ENCODE measurements at places on chromosomes 1 and 21.

- no peak for DNase-seq
Measured at GRCh38 chr1:19764848-19765247, 34.9 kb downstream of the TMCO4 start.

DNA sequence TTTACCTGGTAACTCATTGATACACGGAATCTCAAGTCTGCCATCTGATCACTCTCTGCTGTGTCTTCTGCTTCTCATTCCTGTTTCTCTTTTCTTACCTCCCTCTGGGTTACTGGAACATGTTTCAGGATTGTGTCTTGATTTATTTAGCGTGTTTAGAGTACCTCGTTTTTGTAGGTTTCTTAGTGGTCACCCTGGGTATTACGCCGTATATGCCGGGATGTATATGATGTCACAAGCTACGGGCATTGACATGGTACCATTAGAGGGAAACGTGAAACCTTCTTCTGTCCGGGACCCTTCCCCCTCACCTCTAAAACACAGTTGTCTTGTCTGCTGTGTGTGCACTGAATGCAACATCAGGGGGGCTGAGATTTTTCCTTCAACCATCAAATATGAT lies 2.8 kb downstream of the ACTRT2 start:
- DNase-seq: no peak

DNA sequence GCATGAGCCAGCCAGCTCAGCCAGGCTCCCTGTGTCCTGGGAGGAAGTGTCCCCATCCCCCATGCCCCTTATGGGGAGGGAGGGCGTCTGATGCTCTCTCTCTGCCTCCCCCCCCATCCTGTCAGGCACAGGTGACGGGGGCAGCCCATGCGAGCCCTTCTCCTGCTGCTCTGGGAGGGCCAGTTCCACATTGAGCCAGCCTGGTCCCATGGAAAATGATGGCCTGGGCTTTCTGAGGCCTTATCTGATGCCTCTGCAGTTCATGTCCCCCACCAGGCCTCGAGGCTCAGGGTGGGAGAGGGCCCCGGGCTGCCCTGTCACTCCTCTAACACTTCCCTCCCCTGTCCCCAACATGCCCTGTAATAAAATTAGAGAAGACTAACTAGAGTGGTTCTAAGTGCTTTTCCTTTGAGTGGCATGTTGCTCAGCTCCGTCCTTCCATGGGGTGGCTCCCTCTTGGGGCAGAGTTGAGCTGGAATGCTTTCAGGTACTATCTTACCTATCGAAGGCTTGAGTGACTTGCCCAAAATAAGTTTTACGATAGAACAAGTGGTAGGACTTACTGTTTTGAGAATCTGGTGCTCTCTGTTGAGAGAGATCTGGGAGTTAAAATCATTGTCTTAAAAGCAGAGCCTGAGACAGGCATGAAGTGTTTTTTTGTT lies 1.8 kb upstream of the MTFR1L start:
- peak; percentile 58 for DNase-seq

DNA sequence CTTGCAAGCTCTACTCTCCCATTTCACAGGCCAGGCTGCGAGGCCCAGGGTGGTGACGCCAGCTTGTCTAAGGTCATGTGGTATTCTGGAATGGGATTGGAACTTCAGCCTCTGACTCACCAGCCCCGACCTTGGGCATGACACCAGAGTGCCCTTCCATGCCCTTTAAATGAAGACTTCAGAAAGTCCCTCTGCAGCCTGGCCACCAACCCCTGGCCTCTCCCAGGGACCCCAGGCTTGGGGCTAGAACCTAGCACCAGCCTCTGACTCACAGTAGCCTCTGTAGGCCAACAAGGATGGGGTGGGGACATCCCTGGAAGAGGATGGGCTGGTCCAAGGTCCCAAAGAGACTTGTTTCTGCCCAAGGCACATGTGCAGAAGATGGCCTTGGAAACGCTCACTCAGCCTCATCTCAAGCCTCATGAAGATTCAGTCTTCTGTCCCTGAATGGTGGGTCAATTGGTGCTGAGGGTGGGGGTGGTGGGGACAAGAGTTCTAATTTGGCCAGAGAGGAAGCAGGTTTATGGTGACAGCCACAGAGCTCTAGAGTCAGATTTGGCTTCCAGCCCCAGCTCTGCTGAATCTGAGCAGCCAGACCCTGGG lies 36.1 kb upstream of the RUNX3 start:
- DNase-seq: no peak

- no peak for DNase-seq
Measured at GRCh38 chr1:154871374-154871773, 1.3 kb upstream of the KCNN3 start.

- DNase-seq: no peak
Measured at GRCh38 chr1:41278076-41278475, 36.0 kb upstream of the SCMH1 start.

DNA sequence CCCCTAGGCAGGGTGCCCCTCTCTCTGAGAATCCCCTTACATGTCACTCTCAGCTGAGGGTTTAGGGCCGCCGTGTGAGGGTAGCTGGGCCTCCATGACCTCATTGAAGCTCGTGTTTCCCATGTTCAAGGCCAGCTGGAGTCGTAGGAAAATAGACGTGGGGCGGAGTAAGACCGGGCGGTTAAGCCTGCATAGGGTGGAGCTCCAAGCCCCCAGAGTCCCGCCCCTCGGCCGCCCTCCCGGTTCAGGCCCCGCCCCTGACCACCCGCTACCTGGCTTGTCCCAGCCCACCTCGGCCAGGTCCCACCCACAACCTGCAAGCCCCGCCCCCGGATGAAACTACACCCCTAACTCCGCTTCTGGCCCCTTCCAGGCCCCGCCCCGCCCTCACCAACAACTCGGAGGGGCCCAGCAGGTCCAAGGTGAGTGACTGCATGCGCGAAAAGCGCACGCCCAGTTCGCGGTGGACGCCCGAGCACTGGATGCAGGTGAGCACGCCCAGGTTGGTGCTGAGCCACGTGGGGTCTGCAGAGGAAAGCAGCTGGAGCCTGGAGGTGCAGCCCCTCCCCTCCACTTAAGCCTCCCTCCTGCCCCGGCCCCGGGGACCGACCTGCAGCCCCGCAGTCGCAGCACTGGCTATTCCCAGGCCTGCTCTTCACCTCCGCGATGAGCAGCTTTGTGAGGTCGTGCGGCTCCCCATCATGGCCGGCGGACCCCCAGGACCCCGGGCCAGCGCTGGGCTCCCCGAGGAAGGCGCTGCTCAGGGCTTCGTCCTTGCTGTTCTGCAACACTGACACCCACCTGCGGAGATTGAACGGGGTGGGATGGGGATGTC lies 12.2 kb upstream of the TCEA3 start:
- DNase-seq: peak; percentile 62

GRCh38 chr1:153678519-153679336 lies at the start of gene NPR1:
Gene NPR1, plus strand, starts transcription at chr1:153678688. Its CDS starts 421 bp downstream, at chr1:153679109.
- DNase-seq: peak; percentile 79

GRCh38 chr1:47752559-47752958 lies 244.6 kb downstream of the TRABD2B start:
- DNase-seq: no peak

DNA sequence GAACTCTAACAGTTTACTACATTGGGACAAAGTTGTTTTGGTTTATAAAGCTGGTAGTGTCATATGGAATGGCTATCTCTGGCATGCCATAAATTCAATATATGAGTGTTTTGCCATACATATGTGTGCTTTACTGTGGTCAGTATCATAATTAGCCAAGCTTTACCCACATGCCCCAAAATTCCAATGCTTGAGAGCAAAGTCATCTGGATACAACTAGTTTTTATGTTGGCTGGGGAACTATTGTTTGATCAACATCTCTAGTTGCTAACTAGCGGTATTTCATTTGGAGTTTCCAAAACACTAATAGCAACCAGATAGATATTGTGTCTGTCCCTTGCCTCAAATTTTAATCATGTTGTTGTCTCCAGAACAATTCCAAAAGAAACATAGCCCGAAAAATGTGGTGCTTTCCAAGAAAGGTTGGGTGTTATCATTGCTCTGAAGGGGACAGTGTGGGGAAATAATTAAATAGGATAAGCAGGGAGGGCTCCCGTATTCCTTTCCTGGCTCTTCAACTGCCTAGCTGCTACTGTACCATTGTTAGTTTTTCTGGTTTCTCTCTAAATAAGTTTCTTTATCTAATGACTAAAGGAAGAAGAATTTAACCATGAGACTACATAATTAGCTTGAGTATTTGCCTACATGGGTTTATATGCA lies 136.1 kb downstream of the TGFB2 start:
- no peak for DNase-seq

- no peak for DNase-seq
Measured at GRCh38 chr1:70142075-70142474, 63.3 kb downstream of the LRRC40 start.

- DNase-seq: peak; percentile 36
Measured at GRCh38 chr1:44707959-44708831, 22.8 kb downstream of the RNU5D-1 start.

- no peak for DNase-seq
Measured at GRCh38 chr1:167625040-167625823, 4.8 kb upstream of the RCSD1 start.

- no peak for DNase-seq
Measured at GRCh38 chr1:4755864-4756504, 101.6 kb downstream of the AJAP1 start.

- DNase-seq: no peak
Measured at GRCh38 chr1:216809649-216810048, 86.4 kb upstream of the ESRRG start.

DNA sequence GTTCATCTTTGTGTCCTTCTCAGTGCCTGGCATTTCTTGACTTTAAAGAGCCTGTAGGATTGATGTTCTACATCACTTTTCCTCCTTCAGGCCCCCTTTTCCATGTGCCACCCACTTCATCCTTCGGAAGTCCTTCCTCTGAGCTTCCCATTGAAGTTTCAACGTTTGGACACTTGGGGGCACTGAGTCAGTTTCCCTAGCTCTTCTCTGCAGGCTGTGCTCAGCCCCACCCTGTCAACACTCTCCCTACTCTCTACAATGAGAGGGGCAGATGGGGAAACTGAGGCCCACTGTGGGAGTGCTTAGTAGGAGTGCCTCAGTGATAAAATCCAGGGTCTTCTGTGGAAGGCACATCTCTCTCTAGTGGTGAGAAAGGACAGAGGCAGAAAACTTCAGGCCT lies 11.9 kb downstream of the KCNJ10 start:
- no peak for DNase-seq

- DNase-seq: no peak
Measured at GRCh38 chr1:221118176-221118937, 239.1 kb downstream of the HLX start.

- no peak for DNase-seq
Measured at GRCh38 chr1:155304558-155305063, 3.4 kb upstream of the PKLR start.

DNA sequence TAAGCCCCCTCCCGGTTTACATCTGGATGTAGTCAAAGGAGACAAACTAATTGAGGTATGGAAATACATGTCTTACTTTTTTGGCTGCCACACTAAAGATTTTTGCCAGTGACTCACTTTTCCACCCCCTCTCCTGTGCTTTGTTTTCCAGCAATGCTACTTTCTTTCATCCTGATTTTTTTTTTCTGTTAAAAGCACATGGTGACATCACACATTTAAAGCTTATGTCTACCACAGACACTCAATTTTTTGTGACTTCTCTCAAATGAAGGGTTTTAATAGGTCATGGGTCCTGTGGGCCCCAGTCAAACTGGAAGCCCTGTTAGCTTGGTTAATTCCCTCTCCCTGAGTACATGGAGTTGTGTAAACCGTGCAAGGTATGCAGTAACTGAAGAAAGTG lies 2.2 kb downstream of the PPP1R8 start:
- no peak for DNase-seq

DNA sequence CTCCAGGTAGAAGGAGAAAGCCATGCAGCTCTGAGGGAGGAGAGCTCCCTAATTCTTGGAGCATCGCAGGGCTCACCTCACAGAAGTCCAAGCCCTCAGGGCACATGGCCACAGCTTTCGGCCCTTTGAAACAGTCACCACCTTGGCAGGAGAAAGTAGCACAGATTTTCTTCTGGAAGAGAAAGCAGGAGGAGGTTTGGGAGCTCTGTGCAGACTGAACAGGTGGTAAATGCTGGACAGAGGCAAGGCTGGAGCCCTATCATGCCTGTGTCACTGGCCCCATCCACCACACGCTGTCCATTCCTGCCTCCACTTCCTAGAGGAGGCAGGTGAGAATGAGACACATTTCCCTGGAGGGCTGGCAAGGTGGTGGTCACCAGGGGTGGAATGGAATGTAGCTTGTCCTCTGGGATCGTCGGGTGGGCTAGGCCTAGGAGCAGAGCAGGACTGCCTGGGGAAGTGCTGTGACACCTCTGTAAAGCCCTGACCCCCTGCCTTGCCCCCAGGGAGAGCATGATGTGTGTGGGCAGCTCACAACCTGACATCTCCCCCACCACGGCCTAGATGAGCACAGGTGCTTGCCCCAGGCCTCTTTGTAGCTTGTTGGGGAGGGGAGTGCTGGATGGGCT lies 2.8 kb upstream of the INPP5B start:
- DNase-seq: no peak

- no peak for DNase-seq
Measured at GRCh38 chr1:107706182-107706581, 258.8 kb downstream of the VAV3 start.

- no peak for DNase-seq
Measured at GRCh38 chr1:118333601-118334210, 148.7 kb upstream of the SPAG17 start.

DNA sequence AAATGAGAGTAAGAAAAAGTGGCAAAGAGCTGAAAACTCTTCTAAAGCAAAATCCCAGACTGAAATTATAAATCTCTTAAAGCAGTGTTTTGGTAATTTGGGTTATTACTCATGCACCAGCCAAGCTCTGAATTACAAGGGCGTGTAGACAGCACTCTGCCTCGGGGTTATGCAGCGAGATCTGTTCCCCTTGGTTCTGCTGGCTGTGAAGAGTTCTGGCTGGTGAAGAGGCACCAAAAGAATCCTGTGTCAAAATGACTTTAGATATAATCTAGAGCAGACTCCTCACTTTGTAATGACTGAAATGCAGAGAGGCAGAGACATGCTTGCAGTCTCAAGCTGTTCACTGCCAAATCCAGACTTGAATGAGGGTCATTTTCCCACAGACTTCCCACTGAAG lies 461.8 kb upstream of the CXADR start:
- peak; percentile 28 for DNase-seq

DNA sequence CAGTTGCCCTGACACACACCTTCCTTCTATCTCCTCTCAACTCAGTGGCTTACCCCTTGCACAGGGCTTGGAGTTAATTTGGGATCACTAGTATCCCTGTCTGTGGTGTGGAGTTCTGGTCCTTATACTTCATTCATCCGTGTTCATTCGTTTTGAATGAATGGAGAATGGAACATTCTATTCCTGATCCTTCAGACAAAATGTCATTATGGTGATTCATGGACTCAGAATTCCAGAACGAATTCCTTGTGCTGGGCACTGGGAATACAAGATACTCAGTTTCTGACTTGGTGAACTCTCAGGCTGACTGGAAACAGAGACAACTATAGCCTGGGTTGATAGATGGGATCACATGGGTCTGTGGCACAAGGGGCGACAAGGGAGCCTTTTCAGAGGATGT lies 49.9 kb upstream of the TRABD2B start:
- DNase-seq: no peak

DNA sequence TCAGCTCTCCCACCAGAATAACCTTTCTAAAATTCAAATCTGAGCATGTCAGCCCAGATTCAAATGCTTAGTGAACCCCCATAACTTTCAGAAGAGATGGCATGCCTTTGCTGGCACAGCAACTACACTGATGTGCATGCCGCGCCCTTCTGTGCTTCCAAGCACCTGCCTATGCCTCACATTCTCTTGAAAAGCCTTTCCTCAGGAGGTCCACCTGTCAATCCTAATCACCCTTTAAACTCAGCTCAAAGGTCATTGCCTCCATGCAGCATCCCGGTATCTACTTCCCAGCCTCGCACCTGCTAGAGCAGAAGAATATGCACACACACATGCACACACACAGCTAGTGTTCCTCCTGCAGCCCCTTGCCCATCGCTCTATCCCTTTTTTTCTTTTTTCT lies 5.2 kb upstream of the S100A2 start:
- no peak for DNase-seq

Data from SK-N-SH (cell line).